ENCODE measurements at places on chromosomes 1 and 21.

DNA sequence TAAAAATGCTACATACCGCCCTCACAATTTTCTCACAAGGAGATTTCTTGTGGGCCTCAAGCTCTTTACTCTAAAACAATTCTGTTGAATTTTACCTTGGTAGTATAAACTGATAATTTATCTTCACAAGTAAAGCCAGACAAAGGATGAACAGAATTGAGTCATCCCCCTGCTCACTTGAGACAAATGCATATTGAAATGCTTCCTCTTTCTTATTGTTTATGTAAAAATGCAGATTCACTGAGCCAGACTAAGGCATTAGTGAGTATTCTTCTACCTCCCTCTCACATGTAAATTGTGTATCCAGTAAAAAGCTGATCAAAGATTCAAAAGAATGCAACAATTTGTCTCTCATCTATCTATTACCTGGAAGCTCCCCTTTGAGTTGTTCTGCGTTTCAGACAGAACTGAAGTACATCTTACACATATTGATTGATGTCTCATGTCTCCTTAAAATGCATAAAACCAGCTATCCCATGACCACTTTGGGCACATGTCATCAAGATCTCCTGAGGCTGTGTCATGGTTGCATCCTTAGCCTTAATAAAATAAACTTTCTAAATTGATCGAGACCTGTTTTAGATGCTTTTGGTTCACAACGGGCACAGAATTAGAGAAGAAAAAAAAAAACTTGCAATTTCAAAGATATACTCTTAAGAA lies 743.1 kb upstream of the B3GALT2 start:
- no peak for DNase-seq

- no peak for DNase-seq
Observed at GRCh38 chr1:41365772-41366454, 4.7 kb downstream of the FOXO6 start.

GRCh38 chr1:32068957-32069588 lies 3.7 kb upstream of the TMEM39B start:
- DNase-seq = no peak

DNA sequence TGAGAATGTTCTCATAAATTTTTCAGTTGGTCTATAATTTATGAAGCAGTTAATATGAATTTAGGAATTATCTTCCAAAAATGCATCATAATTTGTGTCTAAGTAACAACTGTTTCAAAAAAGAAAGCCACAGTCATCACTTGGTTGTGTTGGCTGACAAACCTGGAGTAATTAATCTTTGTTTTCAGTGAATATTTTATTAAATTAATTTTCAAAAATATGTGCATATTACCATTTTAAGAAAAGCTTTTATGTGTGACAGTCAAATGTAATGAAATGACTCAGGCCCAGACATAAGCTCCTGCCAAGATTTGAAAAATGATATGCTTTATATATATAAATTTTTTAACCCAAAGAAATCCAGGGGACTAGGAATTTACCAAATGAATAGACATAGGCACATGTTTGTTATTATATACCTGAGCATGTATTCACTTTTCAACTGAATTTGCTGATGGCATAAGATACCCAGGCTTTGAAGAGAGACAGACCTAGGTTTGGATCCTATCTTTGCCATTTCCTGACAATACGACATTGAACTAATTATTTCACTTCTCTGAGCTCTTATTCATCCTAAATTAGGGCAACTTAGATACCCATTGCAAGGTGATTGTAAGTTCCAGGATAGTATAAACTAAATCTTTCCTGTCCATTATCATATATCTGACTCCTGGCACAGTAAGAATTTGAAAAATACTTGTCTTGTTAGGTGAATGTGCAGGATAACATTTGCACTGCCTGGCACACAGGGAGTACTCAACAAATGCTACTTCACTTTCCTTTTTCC lies 729.5 kb upstream of the ADGRL2 start:
- DNase-seq = no peak

- no peak for DNase-seq
Observed at GRCh38 chr1:162954824-162955223, 93.8 kb upstream of the CCDC190 start.

DNA sequence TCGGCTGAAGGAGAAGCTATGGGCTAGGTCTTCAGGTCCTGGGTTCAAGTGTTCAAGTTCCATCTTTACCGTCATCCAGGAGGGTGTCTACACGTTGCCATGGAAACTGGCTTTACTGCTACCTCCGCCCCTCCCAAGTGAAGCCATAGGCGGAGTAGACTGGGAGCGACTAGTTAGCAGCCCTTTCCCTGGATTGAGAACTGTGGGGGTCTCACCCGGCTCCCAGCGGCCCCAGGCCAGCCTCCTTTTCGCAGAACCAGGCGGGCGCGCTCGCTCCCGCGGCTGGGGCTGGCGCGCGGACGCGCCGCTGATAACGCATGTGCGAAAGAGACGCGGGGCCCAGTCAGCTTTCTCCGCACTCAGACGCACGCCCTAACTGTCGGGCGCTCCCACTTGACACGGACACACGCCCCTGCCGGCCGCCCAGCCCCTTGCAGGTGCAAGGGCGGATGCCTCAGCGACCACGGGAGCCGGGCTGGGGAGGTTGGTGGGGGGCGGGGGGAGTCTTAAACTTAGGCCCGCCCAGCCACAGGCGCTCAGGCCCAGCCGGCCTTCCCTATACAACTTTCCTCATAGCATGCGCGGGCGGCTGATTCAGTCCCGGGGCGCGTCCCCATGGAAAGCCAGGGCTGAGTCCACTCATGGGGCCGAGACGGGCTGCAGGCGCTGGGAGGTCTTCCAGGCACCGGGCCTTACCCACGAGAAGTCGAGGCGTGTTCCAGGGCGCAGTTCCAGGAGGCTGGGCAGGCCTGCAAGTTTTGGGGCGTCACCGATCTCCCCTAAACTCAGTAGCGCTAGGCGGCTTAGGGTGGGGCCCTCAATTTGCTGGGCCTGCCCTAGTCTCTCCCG lies 7.4 kb downstream of the EFNA4 start:
- DNase-seq = peak; percentile 52

GRCh38 chr1:88917321-88918025 lies 26.1 kb upstream of the GTF2B start:
- DNase-seq = no peak

GRCh38 chr1:107272321-107272720 lies 131.5 kb downstream of the NTNG1 start:
- DNase-seq = no peak

GRCh38 chr1:23567629-23567995 lies 8.3 kb upstream of the ID3 start:
- DNase-seq = no peak

GRCh38 chr1:69930396-69930795 lies 275.0 kb downstream of the LRRC40 start:
- no peak for DNase-seq

GRCh38 chr1:22607154-22607553 lies 29.3 kb upstream of the C1QA start:
- DNase-seq = no peak

GRCh38 chr21:46114963-46115362 lies 17.1 kb downstream of the COL6A2 start:
- no peak for DNase-seq
